Activated T-helper 1 cell treated with anti-CD3 and anti-CD28 coated beads, Interleukin-2, amount 50 U/mL, for 16 hours (primary cell): ENCODE measurements at places on chromosomes 6 and 20.

- DNase-seq = no peak
Observed at GRCh38 chr6:44651604-44652003, 264.1 kb downstream of the CDC5L start.

- no peak for DNase-seq
Observed at GRCh38 chr6:35128496-35128895, 12.6 kb downstream of the TCP11 start.

GRCh38 chr6:165630544-165630953 lies 32.5 kb downstream of the PDE10A start:
- DNase-seq = no peak

DNA sequence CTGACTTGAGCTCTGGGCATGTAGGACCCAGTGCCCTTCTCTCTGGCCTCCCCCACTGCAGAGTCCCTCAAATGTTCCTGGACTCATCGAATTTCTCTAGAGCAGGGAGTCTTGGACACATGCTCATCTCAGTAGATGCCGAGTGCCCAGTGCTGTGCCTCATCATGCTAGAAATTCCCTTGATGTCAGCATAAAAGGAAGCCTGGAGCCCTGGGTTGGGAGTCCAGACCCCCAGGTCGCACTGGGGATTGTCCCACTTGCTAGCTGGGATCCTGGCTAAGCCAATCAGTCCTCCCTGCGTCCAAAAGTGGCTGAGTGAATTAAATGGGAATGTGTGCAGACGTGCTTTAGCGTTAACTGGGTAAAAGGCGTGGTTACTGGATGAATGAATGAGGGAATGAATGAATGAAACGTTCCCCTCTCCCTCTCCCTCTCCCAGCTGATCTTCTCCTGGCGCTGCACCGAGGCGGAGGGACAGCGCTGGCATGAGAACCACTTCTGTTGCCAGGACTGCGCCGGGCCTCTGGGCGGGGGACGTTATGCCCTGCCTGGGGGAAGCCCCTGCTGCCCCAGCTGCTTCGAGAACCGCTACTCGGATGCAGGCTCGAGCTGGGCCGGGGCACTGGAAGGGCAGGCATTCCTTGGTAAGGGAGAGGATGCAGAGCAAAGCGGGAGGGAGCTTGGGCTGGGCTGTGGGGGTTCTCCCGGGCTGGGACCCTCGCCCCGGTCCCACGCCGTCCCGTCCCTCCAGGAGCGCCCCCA lies 1.6 kb upstream of the TOMM6 start:
- no peak for DNase-seq

DNA sequence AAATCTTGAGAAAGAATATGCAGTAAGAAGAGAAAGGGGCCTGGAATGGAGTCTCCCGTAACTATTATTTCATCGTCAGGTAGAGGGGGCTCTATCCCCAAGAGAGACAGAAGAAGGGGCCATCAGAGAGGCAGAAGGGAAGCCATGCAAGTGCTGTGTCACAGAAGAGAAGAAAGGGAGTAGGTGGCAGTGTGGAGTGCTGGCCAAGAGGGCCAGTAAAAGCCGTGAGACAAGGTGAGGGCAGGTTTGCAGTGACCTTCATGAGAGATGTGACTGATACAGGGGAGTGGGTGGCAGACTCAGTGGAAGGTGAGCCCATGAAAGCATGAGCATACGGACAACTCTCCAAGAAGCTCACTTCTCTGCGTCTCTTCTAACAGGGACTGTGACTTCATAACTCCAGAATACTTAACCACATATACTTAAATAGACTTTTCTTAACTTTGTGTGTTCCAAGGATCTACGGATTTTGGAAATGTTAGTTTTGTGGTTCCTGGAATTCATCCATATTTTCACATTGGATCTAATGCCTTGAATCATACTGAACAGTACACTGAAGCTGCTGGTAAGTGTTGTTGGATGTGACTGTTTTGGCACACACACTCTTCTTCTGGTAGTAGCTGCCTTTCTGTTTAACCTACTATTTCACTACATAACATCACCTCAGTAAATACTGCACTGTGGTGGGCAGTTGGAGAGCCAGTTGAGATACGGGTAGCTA lies 15.6 kb downstream of the PM20D2 start:
- no peak for DNase-seq

DNA sequence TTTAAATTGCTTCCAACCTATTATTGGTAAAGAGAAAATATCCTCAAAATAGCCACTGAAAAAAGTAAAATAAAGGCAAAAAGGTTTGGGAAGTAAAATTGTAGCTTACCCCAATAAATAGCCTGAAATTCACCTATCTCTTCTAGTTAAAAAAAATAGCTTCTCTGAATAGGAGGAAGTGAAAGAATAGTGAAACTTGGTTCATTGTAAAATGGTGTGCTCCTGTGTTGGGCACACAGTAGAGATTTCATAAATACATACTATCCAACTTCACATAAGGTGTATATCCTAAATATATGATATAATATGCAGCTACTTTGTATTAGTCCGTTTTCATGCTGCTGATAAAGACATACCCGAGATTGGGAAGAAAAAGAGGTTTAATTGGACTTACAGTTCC lies 45.3 kb downstream of the CDK19 start:
- DNase-seq = no peak

DNA sequence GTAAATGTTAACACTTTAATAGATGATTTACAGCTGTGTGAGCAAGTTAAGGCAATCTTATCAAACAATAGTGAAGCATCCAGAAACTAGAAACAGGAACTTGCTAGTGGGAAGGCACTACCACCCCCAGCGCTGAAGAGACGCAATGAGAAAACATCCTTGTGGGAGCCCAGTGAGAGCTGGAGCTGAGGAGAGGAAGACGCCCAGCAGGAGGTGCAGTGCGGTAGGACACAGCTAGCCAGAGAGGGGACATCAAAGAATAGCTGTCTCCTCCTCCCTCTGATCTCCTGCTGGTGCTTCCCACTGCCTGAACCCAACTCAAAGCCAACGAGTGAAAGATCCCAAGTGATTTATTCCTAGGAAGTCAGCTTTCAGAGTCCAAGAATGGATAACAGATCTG lies 140.3 kb downstream of the COL12A1 start:
- DNase-seq = no peak

DNA sequence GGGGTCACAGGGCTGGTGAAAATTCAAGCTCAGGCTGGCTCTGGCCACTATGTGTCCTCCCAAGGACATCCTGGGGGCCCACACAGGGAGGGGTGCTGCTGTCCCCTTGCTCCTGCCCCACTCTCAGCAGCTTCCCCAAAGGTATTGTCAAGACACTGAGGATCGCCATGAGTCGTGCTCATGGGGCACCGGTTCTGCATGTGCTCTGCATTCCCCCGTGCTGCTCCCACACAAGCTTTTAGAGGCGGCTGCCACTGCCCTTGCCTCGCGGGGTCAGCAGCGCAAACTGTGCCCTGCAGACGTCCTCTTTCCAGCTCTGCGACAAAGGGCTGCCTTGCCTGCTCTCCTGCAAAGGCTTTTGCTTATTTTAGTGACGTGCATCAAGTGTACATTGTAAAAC lies 179.8 kb downstream of the ERMARD start:
- no peak for DNase-seq

GRCh38 chr6:8434727-8435092 lies 635 bp downstream of the SLC35B3 start:
- no peak for DNase-seq

- DNase-seq = no peak
Observed at GRCh38 chr6:156402628-156403027, 374.6 kb upstream of the ARID1B start.

GRCh38 chr6:69791065-69791471 lies 5.7 kb downstream of the LMBRD1 start:
- no peak for DNase-seq

- peak; percentile 24 for DNase-seq
Observed at GRCh38 chr6:144150710-144151657, 667 bp downstream of the STX11 start.

DNA sequence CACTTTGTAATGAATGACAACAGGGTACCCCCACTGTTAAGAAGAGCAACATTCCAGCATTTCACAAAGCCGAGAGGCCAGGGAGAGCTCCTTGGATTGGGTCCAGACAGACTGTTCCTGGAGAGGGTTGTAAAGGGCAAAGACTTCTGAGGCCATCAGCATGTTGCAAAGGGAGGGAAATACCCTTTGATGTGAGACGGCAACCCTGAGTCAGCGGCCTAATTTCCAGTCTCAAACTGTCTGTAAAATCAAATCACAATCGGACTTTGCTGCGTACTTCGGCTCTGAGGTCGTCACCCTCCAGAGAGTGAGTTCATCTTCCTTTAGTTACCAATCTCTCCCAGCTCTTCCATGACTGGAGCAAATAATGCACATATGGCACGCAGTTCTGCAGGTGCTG lies 101.0 kb upstream of the DTNBP1 start:
- no peak for DNase-seq

DNA sequence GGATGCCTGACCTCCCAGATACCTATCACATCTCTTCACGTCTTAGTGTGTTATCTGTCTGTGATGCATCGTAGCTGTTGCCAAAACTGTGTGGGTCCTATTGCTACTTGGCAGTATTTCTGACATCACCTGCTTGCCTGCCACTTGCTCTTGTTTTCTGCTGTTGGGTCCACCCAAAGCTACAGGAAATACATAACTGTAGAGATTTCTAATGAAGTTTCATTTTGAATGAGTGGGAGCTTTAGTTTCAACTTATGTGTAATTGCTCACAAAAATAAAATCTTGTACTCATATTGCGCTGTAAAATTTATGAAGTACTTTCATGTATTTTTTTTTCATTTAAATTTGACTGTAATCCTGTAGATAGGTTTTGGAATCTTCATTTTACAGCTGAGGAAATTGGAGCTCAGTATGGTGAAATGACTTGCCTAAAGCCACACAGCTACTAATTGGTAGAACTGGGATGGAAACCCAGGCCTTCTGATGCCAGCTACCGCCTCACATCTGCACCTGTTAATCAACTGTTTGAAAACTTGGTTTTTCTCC lies 113.6 kb upstream of the MAN1A1 start:
- no peak for DNase-seq

DNA sequence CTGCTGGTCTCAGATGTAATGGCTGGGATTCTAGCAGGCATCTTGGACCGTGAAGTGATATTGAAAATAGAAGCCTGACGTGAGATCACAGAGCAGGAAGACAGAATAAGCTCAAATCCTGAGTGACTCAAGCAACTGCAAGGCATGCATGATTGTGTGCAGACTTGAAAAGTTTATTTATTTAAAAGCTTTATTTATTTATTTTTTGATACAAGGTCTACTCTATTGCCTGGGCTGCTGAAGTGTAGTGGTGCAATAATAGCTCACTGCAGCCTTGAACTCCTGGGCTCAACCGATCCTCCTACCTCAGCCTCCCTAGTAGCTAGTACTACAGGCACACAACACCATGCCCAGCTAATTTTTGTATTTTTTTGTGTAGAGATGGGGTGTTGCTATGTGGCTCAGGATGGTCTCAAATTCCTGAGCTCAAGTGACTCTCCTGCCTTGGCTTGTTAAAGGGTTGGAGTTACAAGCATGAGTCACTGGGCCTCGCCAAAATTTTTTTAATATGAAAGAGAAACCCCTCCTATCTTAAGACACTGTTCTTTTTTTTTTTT lies 40.1 kb upstream of the RNF144B start:
- no peak for DNase-seq

GRCh38 chr6:100923481-100924165 lies 42.5 kb upstream of the ASCC3 start:
- DNase-seq = no peak

- DNase-seq = no peak
Observed at GRCh38 chr20:58130581-58130980, 97.9 kb downstream of the ANKRD60 start.

DNA sequence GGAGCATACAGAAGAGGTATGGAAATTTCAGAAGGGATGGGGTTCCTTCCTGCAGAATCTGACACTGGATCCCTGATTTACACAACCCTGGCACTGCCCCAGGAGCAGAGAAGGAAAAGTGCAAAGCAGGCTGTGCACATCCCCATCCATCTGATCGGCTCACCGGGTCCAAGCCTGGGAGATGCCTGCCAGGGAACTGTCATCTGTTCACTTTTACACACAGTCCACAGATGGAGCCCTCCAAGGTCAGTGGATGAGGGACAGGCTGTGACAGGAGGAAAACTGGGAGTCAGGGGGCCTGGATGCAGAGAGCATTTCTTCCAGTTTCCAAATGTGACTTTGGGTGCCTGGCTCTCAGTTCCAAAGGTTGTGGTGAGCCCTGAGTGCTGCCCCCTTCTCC lies 11.0 kb upstream of the SYNDIG1 start:
- DNase-seq = no peak

- no peak for DNase-seq
Observed at GRCh38 chr6:108677357-108677756, 116.6 kb downstream of the FOXO3 start.

GRCh38 chr20:43895235-43895634 lies 19.4 kb upstream of the TOX2 start:
- DNase-seq = no peak

- no peak for DNase-seq
Observed at GRCh38 chr20:62735331-62735821, 26.7 kb downstream of the NTSR1 start.

DNA sequence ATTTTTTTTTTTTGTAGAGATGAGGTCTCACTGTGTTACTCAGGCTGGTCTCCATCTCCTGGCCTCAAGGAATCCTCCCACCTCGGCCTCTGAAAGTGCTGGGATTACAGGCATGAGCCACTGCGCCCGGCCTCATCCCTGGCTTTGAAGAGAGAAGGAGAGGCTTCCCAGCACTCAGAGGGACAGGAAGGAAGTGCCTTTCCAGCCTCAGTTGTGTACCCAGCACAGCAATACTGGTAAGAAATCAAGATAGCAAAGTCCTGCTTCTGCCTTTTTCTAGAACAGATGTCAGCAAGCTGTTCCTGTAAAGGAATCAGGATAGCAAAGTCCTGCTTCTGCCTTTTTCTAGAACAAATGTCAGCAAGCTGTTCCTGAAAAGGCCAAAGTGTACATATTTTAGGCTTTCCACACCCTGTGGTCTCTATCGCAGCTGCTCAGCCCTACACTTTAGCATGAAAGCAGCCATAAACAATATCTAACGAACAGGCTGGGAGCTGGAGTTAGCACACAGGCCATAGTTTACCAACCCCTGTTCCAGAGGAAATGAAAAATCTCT lies 6.3 kb upstream of the PLTP start:
- DNase-seq = no peak

GRCh38 chr6:44024574-44025219 lies 102.6 kb downstream of the MRPL14 start:
- DNase-seq = no peak

DNA sequence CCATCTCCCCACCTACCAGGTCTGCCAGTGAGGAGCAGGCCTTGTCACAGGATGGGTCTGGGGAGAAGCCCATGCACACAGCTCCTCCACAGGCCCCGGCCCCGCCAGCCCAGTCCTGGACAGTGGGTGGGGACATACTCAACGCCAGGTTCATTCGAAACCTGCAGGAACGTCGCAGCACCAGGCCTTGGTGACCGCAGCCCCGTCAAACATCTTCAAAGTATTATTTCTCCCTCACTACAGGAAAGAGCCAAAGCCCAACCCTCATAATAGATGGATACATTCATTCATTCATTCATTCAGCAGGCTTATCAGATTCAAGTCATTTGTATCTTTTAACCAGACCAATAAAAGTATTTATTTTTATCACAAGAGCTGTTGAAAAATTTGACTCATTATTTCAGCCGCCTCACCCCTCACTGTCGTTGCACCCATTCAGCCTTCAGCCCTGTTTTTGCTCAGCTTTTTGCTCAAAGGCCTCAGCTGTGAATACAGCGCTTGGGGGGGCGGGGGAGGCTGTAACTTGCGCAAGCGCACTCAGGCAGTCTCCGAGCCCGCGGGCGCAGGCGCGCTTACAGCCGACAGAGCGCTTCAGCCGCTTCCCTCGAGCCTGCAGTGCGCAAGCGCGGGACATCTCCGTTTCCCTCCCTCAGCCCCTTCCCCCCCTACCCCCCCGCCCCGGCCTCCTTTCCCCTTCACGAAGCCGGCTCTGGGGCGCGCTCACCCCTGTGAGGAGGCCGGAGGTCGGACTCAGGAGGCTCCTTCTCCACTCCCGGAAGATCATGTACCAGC lies at the start of gene C6orf136:
Gene C6orf136, plus strand, starts transcription at position 684 of the 792 bp plus-strand sequence. Its CDS starts 99 bp downstream, at position 783.
- DNase-seq = peak; percentile 83
